ENCODE measurements at places on chromosomes 1 and 21. TPM values are rescaled to one million over a fixed set of nuclear protein-coding genes. Genes with fewer than 3 reads are reported as not detected.

- no peak for DNase-seq
Measured at GRCh38 chr1:52917581-52917980, 4.0 kb downstream of the ECHDC2 start.

DNA sequence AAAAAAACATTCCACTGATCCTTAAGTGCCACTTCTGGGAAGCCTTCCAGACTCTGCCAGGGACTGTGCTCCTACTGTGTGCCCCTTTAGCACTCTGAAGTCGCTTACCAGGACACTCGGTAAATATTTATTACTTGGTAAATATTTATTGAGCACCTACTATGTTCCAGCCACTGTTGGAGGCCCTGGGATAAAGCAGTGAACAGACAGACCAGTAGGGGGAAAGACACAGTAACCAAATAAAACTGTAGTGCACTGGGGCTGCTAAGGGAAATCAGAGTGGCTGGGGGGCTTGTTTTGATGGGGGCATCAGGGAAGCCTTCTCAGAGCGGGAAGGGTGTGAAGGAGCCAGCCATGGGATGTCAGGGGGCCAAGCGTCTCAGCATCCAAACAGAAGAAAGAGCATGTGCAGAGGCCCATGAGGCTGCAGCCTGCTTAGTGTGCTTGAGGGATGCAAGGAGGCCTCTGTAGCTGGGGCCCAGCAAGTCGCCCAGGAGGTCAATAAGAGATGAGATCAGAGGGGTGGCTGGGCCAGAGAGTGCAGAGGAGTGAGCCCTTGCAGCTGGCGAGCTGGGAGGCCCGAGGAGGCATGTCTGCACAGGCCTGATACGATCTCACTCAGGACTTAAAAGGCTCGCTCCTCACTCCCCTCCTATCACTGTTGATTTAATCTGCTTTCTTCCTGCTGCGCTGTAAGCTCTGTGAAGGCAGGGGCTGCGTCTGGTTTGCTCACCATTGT is 28.6 kb downstream of the KAZN start:
- peak; percentile 33 for DNase-seq

GRCh38 chr1:235429143-235429542 is 61.9 kb downstream of the TBCE start:
- DNase-seq, result no peak

Gene HMGCS2
- polyA plus RNA-seq, result 79.7 TPM

Gene HES2
- polyA plus RNA-seq, result 0.78 TPM

Gene SCCPDH
- 50.4 TPM for polyA plus RNA-seq

Gene S100A2
- polyA plus RNA-seq, result 3.9 TPM

DNA sequence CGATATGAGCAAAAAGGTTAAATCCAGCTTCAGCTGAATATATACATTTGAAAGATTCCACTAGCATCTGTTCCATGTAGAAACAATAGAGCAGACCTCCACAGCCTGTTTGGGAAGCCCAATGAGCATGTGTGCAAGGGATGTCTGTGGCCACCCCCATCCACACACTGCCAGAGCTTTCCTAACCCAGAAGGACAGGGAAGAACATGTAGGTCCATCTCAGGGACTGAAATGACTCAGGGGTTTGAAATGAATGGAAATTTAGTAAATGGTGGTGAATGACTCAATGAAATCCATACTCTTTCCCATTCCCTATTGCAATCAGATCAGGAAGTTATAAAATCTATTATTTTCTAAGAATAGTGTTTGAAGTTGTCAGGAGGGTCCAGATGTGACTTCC is 397.2 kb downstream of the DUSP10 start:
- DNase-seq, result no peak

- no peak for DNase-seq
Measured at GRCh38 chr1:185139246-185139645, 17.5 kb downstream of the TRMT1L start.

Gene LEPROT
- 165 TPM for polyA plus RNA-seq

DNA sequence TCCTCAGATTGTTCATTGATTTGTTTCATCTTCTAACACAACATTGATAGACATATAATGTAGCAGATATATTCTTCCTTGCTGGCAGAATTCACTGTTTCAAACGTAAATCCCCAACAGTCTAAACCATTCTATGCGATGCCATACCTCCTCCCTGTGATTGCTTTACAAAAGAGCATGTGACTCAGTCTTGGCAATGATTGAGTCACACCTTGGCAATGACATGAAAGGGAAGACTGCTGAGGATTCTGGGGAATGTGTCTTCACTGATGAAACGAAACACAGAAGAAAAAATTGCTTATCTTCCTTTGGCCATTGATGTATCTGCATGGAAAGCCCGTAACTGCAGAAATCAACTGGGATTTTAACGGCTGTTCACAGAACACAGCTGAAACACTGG is 409.6 kb upstream of the ZRANB2 start:
- no peak for DNase-seq

Gene ARHGAP30
- polyA plus RNA-seq, result 2.2 TPM

DNA sequence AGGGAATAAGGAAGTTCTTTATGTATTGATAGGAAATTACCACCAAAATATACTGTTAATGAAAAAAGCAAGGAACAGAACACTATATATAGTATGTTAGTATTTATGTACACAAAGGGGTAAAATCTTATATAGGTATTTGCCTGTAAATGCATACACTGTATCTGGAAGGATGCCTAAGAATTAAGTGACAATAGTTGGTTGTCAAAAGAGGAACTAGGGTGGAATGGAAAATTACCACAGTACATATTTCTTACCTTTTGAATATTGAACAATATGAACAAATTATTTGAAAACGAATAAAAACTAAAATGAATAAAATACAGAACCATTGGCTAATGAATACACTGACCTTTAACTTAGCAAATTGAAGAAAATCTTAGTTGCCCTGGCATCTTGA is 13.6 kb downstream of the ARPC5 start:
- DNase-seq, result no peak

DNA sequence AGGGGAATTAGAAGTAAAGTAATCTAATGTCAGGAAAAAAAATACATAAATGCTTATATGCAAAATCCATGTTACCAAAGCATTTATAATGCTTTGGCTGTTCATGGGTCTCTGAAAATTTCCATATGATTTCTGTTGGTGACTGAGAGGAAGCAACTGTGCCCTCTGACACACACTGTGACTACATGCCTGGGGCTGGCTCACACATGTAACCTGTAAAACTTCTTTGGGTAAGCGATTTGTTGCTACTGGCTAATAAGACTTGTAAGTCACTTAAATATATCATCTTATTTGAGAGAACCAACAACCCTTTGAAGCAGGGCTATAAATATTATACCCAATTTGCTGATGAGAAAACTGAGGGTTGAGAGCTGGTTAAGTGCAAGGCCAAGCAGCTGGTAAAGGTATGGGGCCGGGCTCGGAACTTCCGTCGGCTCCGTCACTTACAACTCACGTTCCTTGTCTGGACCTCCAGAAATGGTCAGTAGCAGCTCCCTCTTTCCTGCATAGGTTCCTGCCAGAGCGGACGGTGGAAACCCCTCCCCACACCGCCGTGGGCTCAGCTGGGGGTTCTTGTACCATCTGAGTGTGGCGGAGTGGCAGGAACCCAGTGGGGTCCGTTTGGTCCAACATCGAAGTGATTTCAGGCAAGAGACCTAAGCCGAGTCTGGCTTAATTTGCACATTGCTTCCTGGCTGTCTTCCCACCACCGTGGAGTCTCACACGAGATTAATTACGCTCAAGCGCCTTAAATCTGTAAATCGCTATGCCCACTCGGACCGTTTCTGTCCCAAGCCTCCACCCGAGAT is 714 bp downstream of the DFFA start:
- no peak for DNase-seq

- peak; percentile 72 for DNase-seq
Measured at GRCh38 chr1:2003541-2004131, at the start of gene CFAP74. CFAP74 (minus strand) TSS chr1:2003786; CDS start chr1:1990956, 12,830 bp downstream.
